ENCODE measurements at places on chromosomes 6 and 20.

DNA sequence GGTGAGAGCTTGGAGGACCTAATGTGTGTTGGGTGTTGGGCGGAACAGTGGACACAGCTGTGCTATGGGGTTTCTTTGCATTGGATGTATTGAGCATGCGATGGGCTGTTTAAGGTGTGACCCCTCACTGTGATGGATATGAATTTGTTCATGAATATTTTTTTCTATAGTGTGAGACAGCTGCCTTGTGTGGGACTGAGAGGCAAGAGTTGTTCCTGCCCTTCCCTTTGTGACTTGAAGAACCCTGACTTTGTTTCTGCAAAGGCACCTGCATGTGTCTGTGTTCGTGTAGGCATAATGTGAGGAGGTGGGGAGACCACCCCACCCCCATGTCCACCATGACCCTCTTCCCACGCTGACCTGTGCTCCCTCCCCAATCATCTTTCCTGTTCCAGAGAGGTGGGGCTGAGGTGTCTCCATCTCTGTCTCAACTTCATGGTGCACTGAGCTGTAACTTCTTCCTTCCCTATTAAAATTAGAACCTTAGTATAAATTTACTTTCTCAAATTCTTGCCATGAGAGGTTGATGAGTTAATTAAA is 3.0 kb downstream of the HLA-A start:
- DNase-seq, result no peak

GRCh38 chr6:56017198-56017597 is 141.8 kb upstream of the BMP5 start:
- no peak for DNase-seq

- DNase-seq, result peak; percentile 40
Measured at GRCh38 chr6:110357664-110358552, at the start of gene METTL24. Gene METTL24, minus strand, starts transcription at chr6:110358349. Its CDS starts 77 bp downstream, at chr6:110358272.

- no peak for DNase-seq
Measured at GRCh38 chr20:59182401-59183044, 18.9 kb downstream of the ZNF831 start.

DNA sequence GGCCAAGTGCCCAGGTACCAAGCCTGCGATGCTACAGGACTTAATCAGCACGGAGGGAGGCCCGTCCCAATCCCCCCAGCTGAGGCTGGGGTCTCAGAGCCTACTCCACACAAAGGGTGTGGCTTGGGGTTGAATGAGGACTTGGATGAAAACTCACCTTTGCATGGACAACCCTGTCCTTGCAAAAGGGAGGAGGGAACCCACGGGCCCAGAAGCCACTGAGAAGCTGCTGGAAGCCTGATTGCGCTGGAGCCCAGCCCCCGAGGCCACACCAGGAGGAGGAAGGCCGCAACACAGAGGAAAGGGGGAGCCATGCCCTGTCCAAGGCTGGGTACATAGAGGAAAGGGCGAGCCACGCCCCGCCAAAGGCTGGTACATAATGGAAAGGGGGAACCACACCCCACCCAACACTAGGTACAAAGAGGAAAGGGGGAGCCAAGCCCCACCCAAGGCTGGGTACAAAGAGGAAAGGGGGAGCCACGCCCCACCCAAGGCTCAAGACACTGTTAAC is 158.8 kb downstream of the DLL1 start:
- no peak for DNase-seq

GRCh38 chr20:47392015-47392720 is 35.7 kb upstream of the ZMYND8 start:
- peak; percentile 70 for DNase-seq

- DNase-seq, result no peak
Measured at GRCh38 chr6:118638288-118638687, 13.1 kb downstream of the CEP85L start.

DNA sequence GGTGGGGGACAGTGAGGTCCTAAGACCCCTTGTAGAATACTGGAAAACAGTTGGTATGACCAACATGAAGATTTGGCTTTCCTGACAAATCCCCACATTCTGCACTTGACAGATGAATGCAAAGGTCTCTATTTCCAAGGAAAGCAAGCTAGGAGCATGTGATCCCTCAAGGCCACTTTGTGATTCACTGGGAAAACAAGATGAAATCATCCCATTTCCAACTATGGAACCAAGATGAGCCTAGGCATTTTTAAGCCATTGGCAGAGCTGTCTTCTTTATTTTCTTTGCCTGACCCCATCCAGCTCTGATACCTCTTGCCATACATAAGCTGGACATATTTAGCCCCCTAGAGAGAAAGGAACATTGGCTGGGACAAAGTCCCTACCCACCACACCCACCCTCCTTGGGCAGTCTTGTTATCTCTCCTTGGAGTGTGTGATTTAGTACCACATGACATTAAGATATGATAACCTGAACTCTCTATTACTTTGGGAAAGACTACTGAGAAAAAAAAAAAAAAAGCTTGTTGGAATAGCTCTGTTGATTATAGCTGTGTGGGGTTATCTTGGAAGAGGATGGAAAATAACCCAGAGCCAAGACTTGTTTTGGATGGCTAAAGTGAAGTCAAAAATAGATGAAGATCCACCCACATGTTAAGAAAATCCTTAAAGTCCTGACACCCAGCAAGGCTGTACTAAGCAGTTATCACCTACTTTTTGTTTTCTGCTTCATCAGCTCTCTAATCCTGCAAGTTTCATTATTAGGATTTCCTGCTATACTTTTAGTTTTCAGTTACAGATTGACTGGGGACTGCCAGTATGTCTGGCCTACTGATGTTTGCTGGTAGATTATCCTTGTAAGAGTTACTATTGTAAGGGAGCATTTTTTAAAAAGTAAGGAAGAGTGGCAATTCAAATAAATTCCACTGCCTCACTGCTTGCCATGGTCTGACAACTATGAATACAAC is 90.1 kb upstream of the PREP start:
- DNase-seq, result no peak

DNA sequence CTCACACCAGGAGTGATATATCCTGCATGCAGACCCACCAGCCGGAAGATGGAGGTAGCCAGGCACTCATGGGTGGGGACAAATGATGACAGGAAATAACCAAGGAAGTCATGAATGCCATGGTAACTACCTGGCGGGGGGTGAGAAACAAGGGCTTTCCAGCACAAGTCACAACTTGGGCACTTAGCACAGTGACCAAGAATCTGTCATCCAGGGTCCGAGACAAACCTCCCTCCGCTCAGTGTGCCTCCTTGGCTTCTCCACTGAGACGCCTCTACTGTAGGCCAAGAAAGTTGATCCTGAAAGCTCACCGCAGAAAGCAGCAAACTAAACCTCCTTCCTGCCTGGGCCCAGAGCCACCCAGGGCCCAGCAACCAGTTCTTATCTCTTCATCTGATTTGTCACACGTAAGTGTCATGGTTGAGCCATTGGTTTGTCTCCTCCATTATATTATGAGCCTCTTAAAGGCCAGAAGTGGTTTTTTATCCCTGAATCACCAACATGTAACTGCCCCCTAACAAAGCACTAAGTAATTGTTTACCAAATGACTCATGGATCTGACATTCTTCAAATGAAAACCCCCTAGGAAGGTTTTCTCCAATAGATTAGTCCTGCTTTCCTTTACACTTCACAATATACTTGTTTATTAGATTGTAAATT is 84.3 kb upstream of the TAB2 start:
- no peak for DNase-seq

DNA sequence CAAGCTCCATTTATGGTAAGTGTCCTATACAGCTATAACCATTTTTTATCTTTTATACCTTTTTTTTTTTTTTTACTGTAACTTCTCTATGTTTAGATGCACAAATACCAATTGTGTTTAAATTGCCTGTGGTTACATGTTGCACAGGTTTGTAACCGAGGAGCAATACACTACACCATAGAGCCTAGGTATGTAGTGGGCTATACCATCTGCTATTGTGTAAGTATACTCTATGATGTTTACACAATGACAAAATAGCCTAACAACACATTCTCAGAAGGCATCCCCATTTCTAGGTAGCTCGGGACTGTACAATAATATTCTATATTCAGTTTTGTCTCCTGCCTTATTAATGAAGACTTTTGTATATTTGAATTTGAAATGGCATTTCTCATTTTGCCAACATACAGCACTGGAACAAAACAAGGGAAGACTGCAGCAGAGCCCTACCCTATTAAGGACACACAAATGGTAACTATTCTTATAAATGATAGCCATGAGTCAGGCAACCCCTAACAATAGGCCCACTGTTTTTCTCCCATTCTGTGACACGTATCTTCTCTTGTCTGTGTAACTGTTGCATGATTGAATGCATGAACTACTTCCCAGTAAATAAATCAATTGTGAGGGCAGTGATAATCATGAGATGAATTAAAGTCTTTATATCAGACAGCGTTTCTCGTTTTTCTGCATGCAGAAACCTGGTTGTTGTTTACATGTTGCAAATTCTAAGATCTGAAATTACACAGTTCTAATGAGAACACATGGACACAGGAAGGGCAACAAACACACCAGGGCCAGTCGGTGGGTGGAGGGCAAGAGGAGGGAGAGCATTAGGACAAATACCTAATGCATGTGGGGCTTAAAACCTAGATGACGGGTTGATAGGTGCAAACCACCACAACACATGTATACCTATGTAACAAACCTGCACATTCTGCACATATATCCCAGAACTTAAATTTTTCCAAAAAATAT is 173.9 kb downstream of the EPM2A start:
- DNase-seq, result no peak

- peak; percentile 64 for DNase-seq
Measured at GRCh38 chr6:140915103-140915502, 1217.6 kb upstream of the GJE1 start.

DNA sequence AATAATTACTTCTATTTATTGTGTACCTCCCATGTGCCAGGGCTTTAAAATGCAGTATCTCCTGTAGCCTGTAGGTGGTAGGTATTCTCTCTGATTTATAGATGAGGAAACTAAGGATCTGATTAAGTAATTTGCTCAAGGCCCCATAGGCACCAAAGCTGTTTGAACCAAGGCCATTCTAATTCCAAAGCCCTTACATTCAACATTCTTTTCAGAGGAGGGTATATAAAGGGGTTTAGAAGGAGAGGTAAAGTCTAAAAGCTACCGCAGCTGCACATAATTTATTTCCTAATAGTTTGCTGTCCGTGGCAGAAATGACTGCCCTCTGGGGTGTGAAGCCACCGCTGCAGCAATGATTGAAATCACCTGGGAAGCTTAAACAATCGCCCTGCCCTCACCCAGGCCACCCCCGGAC is 95.0 kb upstream of the FAM8A1 start:
- DNase-seq, result peak; percentile 11

DNA sequence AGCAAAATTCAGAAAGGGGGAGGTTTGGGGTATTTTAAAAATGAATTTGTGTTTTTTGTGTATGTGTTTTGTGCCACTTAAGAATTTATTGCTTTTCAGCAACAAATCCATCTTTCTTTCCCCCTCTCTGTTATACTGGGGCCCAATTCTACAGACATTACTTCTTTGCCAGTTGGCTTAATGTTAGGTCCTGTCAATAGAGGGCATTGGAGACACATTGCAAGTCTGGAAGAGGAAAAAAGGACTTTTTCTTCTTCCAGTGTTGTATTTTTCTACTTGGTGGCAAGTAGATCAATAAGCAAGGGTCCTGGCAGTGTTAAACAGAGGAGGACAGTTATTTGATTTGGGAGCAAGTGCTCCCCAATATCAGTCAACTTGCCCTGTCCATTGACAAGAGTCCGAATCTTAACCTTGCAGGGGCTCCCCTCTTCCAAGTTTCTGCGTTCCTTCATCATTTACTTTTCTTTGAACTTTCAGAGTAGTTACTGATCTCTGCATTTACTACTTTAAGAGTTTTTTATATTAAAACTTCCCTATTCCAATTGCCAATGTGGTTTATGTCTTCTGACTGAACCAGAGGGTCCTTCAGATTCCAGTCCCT is 23.4 kb downstream of the SCML4 start:
- DNase-seq, result no peak

DNA sequence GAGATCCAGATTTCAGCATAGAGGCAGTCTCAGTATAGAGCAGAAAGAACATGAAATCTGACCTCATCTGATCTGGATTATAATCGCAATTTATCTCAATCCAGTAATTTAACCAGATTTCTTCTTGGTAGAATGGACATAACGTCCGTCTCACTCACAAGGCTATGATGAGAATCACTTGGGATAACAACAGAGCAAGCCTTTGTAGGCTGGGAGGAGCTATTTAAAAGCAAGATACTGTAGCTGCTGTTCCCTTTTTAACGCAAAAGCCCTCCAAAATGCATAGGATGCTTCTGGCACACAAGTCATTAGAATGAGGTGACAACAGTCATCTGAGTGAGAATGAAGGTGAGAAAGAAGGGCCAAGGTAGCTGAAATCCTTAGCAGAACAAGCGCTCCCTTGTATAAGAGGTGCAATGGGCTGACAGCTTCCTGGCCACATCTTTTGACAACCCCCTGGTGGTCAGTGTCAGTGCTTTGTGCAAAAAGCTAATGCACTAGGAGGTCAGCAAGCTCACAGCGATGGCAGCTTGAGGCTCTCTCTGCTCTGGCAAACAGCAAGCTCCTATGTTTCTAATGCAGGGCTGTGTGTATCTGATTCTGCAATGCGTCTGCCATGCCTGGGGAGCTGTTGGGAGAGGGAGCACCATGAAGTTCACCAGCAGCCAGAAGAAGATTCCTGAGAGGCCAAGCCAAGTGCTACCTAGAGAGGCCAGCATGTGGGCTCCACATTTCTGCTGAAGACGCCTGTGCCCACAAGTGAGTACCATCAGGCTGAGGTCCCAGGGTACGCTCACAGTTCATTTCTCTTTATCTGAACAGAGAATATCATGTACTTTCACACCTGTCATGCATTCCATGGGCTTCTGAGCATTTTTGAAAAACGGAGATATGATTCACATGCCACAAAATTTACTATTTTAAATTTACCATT is 16.2 kb downstream of the METTL24 start:
- DNase-seq, result no peak

- no peak for DNase-seq
Measured at GRCh38 chr6:87672641-87673040, 29.4 kb downstream of the AKIRIN2 start.

- no peak for DNase-seq
Measured at GRCh38 chr20:53707371-53708055, 113.9 kb upstream of the ZNF217 start.

DNA sequence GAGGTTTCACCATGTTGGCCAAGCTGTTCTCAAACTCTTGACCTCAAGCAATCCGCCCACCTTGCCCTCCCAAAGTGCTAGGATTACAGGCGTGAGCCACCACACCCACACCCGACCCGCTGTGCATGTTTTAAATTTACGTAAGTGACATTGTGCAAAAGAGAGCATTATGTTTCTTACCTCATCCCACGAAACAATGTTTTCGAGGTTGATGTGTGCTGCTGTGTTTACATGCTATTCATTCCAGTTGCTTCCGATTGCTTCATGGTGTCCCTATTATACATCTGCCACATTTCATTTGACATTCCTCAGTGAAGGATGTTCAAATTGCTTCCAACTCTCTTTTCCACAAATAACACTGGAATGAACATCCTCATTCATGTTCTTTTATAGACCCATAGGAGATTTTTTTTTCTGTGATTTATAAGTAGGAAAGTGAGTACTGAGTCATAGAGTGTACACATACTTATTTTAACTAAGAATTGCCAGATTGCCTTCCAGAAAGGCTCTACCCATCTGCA is 403.9 kb upstream of the JARID2 start:
- DNase-seq, result no peak

- DNase-seq, result peak; percentile 62
Measured at GRCh38 chr6:27650620-27651370, 177.9 kb upstream of the ZNF184 start.
